Bladder microvascular endothelial cell (primary cell): ENCODE measurements at places on chromosomes 6 and 20. TPM values are rescaled to one million over a fixed set of nuclear protein-coding genes. Genes with fewer than 3 reads are reported as not detected.

STX11 gene
- 5.7 and 16.4 TPM in 2 replicates for total RNA-seq

RAD21L1 gene
- not detected in 2 replicates for total RNA-seq

MYB gene
- 0.16 TPM in 1 of 2 replicates, not detected in the other for total RNA-seq

CST2 gene
- total RNA-seq, result not detected in 2 replicates

RAET1L gene
- not detected in 2 replicates for total RNA-seq

MYBL2 gene
- 15.2 and 17.3 TPM in 2 replicates for total RNA-seq

DUSP22 gene
- 23.0 and 40.5 TPM in 2 replicates for total RNA-seq

RNASET2 gene
- 9.7 and 11.1 TPM in 2 replicates for total RNA-seq

PDYN gene
- not detected in 2 replicates for total RNA-seq

CNR1 gene
- total RNA-seq, result 0.19 and 0.65 TPM in 2 replicates

PKHD1 gene
- not detected in 2 replicates for total RNA-seq

LRFN2 gene
- total RNA-seq, result not detected in 2 replicates

WFDC5 gene
- total RNA-seq, result not detected in 2 replicates
